ENCODE measurements at places on chromosomes 1 and 21. TPM values are rescaled to one million over a fixed set of nuclear protein-coding genes. Genes with fewer than 3 reads are reported as not detected.

DNA sequence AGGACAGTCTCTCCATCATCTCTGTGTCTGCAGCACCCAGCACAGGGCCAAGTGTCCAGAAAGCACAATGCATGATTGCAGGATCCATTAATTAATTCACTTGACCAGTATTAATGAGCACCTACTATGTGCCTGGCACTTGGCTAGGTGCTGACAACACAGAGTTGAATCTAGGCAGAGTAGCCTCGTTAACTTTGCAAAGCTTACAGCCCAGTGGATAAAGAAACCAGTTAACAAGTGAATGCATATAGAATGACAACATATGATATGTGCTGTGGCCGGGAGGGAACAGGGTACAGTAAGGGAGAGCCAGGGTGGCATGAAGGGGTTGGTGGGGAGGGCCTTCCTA lies 10.9 kb downstream of the SLC1A7 start:
- DNase-seq = no peak

GRCh38 chr21:25176637-25177412 lies 430.5 kb downstream of the MRPL39 start:
- no peak for DNase-seq

- DNase-seq = no peak
Observed at GRCh38 chr1:72202761-72203160, 79.6 kb downstream of the NEGR1 start.

DNA sequence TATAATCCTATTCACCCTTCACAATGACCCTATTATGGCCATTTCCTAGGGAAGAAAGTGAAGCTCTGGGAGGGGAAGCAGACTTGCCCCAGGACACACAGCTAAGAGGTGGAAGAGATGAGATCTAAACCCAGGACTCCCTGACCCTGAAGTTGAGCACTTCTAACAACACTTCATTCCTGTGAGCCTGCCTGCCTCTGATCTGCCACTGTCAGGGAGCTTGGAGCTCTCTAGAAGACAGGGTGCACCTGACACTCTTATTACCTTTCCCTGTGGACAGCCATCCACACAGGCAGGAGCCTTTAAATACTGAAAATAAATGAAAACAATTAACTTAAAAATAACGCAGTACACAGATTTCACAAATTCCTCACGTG lies 599 bp downstream of the MKNK1 start:
- no peak for DNase-seq

DNA sequence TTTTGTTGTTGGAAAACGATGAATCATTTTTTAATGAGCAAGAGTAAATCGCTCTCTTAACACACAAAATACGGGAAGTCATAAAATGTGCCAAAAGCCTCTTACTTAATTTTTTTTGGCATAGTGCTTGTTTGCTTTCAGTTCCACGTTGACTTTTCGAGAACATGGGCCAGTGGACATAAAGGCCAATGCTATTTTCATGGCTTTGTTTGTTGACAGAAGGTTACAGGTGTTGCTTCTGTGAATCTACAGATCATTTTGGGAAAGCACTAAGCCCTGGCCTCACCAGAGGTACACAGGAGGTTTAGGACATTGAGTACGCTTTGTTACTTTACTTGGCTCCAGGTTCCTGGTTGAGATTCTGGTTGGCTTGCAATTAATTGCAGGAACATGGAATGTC lies 199.4 kb upstream of the HMCN1 start:
- no peak for DNase-seq

SPAG17 gene
- 0.67 TPM for total RNA-seq

TRIM67 gene
- total RNA-seq = not detected
